GM03348 (cell line): ENCODE measurements at places on chromosomes 12 and 14.

DNA sequence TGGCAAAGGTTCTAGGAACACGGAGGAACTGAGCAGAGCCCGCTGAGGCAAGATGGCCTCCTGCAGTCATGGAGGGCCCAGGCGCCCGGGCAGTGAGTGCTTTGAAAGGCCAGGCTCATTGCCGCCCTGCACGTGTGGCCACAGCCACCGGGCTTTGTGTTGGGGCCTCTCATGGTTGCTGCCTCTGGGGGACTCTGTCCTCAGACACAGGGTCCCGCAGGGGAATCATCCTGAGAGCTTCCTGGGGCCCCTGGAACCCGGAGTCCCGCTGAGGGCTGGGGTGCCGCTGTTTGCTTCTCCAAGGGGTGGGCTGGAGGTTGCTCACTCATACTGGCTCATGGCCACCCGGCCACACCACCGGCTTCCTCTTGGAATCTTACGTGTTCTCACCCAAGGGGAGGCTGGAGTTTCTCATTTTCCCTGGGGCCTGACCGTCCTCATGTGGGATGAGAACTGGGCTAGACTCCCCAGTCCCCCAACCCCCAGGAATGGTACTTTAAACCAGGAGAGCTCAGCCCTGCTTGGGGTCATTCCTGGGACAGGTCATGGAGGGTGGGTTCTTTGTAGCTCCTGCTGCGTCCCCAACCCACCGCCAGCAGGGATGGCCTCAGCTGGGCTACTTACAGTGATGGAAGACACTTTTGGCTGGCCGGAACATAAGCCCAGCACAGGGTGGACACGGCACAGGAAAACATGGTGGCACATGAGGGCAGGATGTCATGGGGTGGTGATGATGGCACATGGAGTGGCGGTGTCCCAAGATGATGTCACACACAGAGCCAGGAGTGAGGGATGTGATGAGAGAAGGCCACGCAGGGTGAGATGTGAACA, 21.1 kb upstream of the LRTM2 start:
- DNase-seq, result no peak

DNA sequence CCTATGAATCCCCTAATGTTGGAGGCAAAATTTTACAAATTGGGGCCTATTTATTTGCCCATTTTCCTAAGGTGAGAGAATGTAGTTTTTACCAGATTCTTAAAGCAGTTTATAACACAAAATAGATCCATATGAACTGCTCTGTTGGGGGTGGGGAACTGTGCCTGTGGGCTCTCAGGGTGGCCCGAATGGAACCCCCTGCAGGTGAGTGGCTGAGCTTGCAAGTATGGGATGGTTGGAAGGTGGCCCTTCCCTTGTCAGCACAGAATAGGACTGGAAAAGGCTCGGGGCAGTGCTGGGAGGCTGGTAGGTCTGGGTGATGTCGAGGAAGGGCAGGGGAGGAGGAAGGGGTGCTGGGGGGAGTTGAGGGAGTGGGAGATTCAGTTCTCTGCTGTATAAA, 4.9 kb downstream of the VSX2 start:
- no peak for DNase-seq

GRCh38 chr14:50601394-50601793, 41.4 kb downstream of the ATL1 start:
- DNase-seq, result no peak

DNA sequence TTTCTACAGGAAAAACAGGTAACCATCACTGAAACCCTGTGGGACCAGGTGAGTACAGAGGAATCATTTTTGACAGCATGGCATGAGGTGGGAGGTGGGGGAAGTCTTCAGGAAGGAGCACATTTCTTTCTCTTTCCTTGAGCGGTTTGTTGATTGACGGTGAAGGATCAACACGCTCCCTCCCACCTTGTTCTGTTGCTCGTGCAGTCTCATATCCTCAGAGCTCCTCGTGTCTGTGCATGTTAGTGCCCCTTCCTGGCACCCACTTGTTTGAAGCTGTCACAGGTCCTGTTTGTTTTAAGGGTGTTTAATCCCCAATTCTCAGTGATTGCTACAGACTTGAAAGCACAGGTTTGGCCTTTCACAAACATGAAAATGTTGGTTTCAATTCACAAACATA, 4.4 kb downstream of the C12orf54 start:
- no peak for DNase-seq

GRCh38 chr14:22622255-22622654, 21.9 kb downstream of the OR6J1 start:
- DNase-seq, result no peak

DNA sequence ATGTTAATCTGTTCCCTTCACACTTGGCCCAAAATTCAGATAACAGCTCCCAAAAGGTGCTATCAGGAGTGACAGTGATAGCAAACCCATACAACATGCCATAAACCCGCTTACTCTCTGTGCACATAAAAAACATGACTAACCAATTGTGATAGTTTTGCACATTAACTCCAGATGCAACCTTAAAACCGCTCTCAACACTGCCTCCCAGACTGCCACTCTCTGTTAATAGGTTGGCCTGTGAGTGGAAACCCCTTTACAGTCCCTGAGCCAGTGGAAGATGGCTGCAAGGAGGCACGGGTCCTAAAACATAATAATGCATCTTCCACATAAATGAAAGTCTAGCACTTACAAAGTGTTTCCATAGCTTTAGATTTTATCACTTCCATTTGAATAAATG, 12.0 kb upstream of the TMTC1 start:
- DNase-seq, result no peak

DNA sequence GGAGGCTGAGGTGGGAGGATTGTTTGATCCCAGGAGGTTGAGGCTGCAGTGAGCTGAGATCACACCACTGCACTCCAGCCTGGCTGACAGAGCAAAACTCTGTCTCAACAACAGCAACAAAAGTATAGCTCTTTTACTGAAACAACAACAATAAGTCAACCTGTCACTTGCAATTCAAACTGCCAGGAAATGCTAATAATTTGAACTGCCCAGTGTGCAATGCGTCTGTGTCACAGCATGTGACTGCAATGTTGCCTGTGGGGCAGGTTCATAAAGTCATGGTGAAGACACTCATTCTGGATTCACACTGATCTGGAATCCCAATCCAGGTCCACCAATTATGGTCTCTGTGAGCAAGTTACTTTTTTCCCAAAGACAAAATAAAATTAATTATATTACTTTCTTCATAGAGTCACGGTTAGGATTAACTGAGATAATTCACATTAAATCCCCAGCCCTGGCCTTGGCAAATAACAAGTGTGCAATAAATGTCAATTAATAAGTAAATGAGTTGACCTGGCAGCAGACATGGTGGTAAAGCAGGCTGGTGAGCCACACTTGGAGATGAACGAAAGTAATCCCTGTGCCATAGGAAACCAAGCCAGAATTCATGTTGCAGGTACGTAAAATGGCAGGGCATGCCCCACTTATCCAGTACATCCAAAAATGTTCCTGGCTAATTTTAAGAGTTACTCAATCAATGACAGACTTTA, 89.1 kb upstream of the CPSF6 start:
- no peak for DNase-seq

GRCh38 chr12:12297201-12297830, 30.5 kb upstream of the LRP6 start:
- DNase-seq, result no peak

DNA sequence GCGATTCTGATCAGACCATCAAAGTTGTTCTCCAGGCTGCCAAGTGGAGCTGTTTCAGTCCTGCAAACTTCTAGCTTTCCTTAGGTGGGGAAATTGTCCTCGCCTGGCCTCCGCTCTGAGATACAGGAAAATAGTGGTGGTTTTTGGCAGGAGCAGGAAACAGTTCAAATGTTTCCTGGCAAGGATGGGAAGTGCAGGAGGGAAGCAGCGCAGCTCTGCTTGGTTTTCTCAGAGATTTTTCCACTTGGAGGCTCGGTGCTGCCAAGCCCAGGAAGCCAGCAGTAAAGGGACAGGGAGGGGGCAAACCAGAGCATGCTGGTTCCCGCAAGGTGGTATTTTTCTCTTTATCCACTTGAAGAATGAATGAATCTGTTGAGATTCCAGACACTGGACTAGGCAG, 17.0 kb downstream of the TMEM63C start:
- no peak for DNase-seq

GRCh38 chr14:86673523-86673969, 1143.6 kb downstream of the FLRT2 start:
- DNase-seq, result no peak
